ENCODE measurements at places on chromosomes 12 and 14. TPM values are rescaled to one million over a fixed set of nuclear protein-coding genes. Genes with fewer than 3 reads are reported as not detected.

The PLEKHG7 gene
- not detected for total RNA-seq

The CCDC92 gene
- 14.0 TPM for total RNA-seq

The LGR5 gene
- not detected for total RNA-seq

The ARL1 gene
- total RNA-seq = 70.8 TPM

The SSPN gene
- 1.1 TPM for total RNA-seq

The ACOT6 gene
- 0.29 TPM for total RNA-seq

The CCDC60 gene
- not detected for total RNA-seq

The MMP19 gene
- 0.65 TPM for total RNA-seq

The GALNT16 gene
- 0.29 TPM for total RNA-seq

The DIO3 gene
- total RNA-seq = not detected

The NINJ2 gene
- 1.6 TPM for total RNA-seq

The CD163L1 gene
- 15.0 TPM for total RNA-seq

The HOXC12 gene
- total RNA-seq = not detected

The BEST3 gene
- 0.29 TPM for total RNA-seq

The IL22 gene
- not detected for total RNA-seq

The GYS2 gene
- not detected for total RNA-seq

The CBLN3 gene
- total RNA-seq = 1.2 TPM

The B4GALNT3 gene
- not detected for total RNA-seq

The ADAMTS20 gene
- total RNA-seq = not detected

The LGMN gene
- 60.1 TPM for total RNA-seq

The EML1 gene
- 41.6 TPM for total RNA-seq

The KRT75 gene
- total RNA-seq = not detected

The ZNF219 gene
- 10.8 TPM for total RNA-seq

The CD163 gene
- total RNA-seq = not detected

The PRH2 gene
- 0.65 TPM for total RNA-seq

The LMNTD1 gene
- 0.29 TPM for total RNA-seq

The ATL1 gene
- total RNA-seq = 1.3 TPM

The NPAS3 gene
- 0.33 TPM for total RNA-seq

The KCNH5 gene
- not detected for total RNA-seq

The AHSA1 gene
- total RNA-seq = 76.1 TPM
